Activated CD8-positive, alpha-beta memory T cell treated with anti-CD3 and anti-CD28 coated beads, Interleukin-2, amount 10 ng/mL, durations not matched to agents 7 days and 5 days (primary cell): ENCODE measurements at places on chromosomes 16 and 17. TPM values are rescaled to one million over a fixed set of nuclear protein-coding genes. Genes with fewer than 3 reads are reported as not detected.
A peak's percentile ranks its signal among the peaks of the same experiment; 100 is the strongest.

DNA sequence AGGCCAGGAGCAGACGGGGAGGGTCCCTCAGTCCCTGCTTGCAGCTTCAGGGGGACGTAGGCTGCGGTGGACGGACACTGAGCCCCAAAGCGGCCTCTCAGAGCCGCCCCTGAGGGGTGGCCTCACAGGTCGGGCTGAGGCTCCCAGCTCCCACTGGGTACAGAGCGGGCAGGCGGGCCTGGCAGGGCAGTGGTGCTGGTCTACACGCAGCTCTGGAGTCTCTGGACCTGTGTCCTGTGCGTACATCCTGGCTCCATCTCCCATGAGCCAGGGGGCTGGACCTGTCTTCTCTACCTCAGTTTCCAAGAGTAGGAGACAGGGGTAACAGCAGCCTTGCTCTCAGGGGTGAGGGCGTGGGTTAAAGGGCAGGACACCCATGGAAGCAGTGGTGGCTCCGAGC lies 1.7 kb downstream of the DPEP1 start:
- DNase-seq, result no peak
- peaks cover 9% of the 10 kb centered on the region for H3K4me1 ChIP-seq
- H3K4me3 ChIP-seq, result no peak overlapping the region
- H3K27me3 ChIP-seq, result peaks cover 3% of the 10 kb centered on the region
- H3K27ac ChIP-seq, result no peak overlapping the region

GRCh38 chr16:88378836-88379693 lies 3.7 kb upstream of the ZNF469 start:
- H3K27ac ChIP-seq, result no peak overlapping the region
- H3K4me1 ChIP-seq, result no peaks in the 10 kb centered on the region
- peaks cover 9% of the 10 kb centered on the region for H3K27me3 ChIP-seq
- H3K36me3 ChIP-seq, result no peaks in the 10 kb centered on the region
- DNase-seq, result no peak

- H3K36me3 ChIP-seq, result no peaks in the 10 kb centered on the region
- no peaks in the 10 kb centered on the region for H3K4me1 ChIP-seq
- H3K4me3 ChIP-seq, result no peak overlapping the region
- no peak overlapping the region for H3K27ac ChIP-seq
- DNase-seq, result no peak
- peaks cover 3% of the 10 kb centered on the region for H3K27me3 ChIP-seq
These were observed 10.4 kb upstream of the GNA13 start for GRCh38 chr17:65066901-65067300.

DNA sequence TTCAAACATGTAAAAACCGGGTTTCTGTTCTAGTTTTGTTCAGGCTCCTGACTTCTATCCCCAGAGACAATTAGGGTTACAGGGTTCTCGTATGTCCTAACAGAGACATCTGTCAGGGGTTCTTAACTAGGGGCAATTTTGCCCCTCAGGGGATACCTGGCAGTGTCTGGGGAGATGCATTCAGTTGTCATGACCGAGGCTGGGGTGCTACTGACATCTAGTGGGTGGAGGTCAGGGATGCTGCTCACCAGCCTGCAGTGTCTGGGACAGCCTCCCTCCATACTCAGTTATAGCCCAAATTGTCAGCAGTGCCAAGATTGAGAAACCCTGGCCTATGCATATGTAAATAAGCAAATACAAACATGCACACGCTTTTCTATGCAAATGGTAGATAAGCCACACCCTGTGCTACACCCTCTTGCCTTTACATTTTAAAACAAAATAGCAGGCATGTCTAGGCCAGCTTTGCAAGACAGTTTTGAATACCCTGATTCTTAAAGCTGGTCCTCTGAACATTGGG lies 37.4 kb downstream of the CLEC16A start:
- H3K36me3 ChIP-seq, result peaks cover 39% of the 10 kb centered on the region
- peak overlapping the region; percentile 58 for H3K4me3 ChIP-seq
- DNase-seq, result peak; percentile 87
- H3K27ac ChIP-seq, result peak overlapping the region; percentile 81

Gene HLF
- total RNA-seq, result 2.5 TPM

Gene TEX14
- total RNA-seq, result 0.28 TPM
